ENCODE measurements at places on chromosomes 7 and 10.

GRCh38 chr10:31272841-31273240 is 46.2 kb upstream of the ZEB1 start:
- DNase-seq, result no peak

DNA sequence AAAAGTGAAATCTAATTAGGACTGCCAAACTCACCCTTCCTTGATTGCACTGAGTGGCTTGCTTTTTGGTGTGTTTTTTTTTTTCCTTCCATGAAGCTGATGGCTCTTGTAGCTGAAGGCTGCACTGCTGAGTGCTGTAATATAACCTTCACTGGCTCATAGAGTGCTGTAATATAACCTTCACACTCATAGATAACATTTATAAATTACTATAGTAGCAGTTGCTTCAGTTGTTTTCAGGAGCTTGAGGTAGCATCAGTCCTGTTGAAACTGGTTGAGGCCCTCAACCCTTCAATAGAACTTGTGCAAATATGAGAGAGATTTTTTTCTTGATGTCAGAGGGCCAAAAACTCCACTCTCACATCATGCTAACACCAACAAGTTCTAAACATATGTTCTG is 404.9 kb upstream of the MBL2 start:
- DNase-seq, result no peak

GRCh38 chr10:75115137-75115536 is 3.7 kb downstream of the SAMD8 start:
- no peak for DNase-seq

GRCh38 chr10:133067149-133068105 is 20.3 kb upstream of the ADGRA1 start:
- no peak for DNase-seq

- no peak for DNase-seq
Measured at GRCh38 chr10:47189802-47190201, 110.2 kb upstream of the GDF10 start.

DNA sequence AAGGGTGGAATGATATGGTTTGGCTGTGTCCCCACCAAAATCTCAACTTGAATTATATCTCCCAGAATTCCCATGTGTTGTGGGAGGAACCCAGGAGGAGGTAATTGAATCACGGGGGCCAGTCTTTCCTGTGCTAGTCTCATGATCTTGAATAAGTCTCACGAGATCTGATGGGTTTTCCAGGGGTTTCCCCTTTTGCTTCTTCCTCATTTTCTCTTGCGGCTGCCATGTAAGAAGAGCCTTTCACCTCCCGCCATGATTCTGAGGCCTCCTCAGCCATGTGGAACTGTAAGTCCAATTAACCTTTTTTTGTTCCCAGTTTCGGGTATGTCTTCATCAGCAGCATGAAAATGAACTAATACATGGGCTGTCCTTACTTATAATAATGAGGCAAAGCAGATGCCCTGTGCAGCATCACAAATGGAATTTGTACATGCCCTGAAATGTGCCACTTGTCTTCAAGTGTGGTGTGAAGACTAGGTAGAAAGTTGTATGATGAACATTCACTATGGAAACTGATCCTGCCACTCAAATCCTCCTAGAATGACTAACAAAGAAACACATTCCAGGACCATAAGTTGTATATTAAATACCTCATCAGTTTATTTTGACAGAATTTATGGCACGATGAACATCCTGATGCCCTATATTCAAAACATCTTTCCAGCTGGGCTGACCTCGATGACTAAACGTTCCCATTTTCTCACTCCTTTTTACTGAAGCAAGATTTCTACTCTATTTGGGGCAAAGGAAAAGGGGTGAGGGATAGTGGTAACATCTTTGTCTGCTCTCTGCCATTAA is 122.8 kb upstream of the CTTNBP2 start:
- no peak for DNase-seq

GRCh38 chr7:84614821-84615501 is 420.4 kb upstream of the SEMA3A start:
- DNase-seq, result no peak

- no peak for DNase-seq
Measured at GRCh38 chr7:116933465-116933864, 19.8 kb upstream of the ST7 start.

DNA sequence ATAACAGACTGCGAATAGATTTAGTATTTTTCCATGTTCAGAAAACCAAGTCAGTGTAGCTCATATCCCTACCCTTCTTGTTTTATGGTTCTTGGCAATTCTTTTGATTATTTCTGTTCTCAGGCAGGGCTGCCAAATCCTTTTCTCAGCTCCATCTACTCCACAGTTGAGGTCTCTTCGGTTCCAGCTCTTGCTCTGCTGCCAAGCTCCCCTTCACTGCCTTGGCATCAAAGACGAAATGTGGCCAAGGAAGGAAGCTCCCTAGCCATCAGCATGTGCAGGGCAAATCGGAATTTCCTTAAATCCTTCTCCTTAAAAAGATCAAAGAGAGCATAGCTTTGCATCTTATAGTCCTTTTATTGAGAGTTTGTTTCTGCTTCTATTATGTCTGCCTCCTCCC is 116.4 kb upstream of the NOBOX start:
- no peak for DNase-seq

- DNase-seq, result no peak
Measured at GRCh38 chr7:35691827-35692307, 3.1 kb downstream of the HERPUD2 start.

GRCh38 chr7:109178342-109178741 is 608.7 kb downstream of the DNAJB9 start:
- DNase-seq, result no peak

- no peak for DNase-seq
Measured at GRCh38 chr7:132087421-132087820, 488.8 kb downstream of the PLXNA4 start.

DNA sequence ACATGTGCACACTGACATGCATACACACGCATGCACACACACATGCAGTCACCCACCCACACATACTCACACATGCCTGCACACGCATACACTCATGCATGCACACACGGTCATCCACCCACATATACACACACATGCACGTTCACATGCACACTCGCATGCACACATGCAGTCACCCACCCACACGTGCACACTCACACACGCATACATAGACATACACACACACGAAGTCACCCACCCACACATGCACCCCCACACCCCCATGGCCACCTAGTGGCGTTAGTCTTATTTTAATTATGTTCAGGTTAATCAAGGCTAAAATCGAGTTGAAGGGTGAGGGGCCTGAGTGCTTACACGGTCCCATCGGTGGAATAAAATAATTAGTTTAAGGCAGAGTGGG is 96.8 kb downstream of the DNAJB6 start:
- no peak for DNase-seq

DNA sequence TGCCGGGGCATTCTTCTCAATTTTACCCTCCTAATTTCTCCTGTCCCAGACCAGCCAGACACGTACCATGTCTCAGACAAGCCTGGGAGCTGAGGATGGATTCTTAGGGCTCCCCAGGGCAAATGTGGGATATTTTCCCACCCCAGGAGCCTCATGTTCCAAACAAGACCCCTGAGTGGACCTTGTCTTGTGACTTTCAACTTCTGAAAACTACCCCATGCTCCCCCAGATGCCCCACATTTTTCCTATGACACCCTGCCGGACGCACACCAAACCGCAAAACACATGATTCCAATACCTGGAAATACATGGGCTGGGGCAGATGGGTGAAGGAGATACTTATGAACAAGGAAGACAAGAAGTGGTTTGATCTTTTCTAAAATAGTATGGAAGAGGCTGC is 874 bp downstream of the GIMAP5 start:
- DNase-seq, result no peak

- no peak for DNase-seq
Measured at GRCh38 chr7:27955011-27955410, 215.0 kb downstream of the TAX1BP1 start.

DNA sequence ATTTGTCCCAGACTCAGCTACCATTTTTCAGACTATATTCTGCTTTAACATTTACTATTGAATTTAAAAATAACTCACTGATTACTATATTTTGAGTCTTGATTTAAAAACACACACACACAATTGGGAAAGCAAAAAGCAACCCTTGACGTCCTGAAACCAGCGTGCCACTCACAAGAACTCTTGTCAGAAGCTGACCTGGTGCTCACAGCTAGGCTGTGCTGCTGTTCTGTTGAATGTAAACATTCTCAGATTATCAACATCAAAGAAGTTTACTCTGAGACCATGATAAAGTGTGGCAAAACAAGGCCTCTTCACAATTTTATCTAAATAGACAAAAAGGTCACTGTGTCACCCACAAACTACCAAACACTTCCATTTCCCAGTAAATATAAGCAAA is 62.6 kb upstream of the CACNA2D1 start:
- no peak for DNase-seq

GRCh38 chr10:67141300-67141699 is 215.5 kb downstream of the LRRTM3 start:
- no peak for DNase-seq

GRCh38 chr10:70602665-70603448 is at the start of gene PRF1:
TSS of gene PRF1 (minus strand) at chr10:70602741. CDS start at chr10:70600902, 1,839 bp downstream.
- DNase-seq, result peak; percentile 83
